ENCODE measurements at places on chromosomes 2 and 18.

GRCh38 chr2:231288590-231288989 lies 90.2 kb downstream of the ARMC9 start:
- DNase-seq = no peak

- no peak for DNase-seq
Observed at GRCh38 chr18:75064513-75064905, 144.4 kb downstream of the PTGR3 start.

GRCh38 chr2:167186465-167186864 lies 298.2 kb downstream of the XIRP2 start:
- DNase-seq = no peak

- no peak for DNase-seq
Observed at GRCh38 chr2:124079045-124079444, 54.0 kb downstream of the CNTNAP5 start.

DNA sequence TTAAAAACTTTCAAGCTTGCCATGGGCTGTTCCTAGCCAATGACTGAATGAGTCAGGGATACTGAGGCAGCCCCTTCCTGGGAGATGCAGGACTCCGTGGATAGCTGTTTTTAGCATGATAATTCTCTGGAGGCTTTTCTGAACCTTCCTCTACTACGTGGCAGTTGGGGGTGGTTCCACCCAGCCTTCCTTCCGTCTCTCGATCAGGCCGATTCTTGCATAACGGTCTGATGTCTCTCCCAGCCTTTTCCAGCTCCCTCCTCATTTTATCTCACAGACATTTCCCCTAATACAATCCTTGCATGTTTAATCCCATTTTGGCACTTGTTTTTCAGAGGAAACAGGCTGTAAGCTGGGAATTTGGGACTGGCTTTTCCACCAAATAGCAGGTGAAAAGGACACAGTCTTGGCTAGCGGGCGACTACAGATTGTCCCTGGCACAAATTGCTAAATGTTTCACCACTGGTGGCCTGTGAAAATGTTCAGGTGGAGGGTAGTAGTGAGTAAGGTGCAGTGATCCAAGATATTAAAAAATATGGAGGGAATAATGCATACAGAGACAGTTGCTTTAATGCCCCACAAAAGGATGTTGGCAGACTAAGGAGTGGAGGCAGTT lies 21.0 kb upstream of the CTLA4 start:
- DNase-seq = no peak

GRCh38 chr2:37767959-37768925 lies 96.8 kb upstream of the CDC42EP3 start:
- DNase-seq = no peak

GRCh38 chr2:217790681-217791392 lies 212.0 kb downstream of the TNS1 start:
- no peak for DNase-seq

DNA sequence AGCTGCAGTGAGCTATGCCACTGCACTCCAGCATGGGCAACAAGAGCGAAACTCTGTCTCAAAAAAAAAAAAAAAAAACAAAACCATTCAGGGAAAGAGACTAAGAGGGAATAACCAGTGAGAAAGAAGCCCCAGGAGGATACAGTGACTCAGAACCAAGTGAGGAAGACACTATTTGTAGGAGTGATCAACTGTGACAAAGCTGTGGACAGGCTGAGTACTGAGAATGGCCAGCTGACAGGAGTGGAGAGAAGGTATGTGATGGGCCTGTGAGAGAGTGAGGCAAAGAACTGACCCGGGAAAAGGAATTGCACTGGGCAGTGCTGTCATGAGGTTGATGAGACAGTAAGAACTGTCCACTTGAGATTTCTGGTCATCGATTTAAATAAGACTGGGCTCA lies 6.7 kb upstream of the LCT start:
- DNase-seq = no peak

DNA sequence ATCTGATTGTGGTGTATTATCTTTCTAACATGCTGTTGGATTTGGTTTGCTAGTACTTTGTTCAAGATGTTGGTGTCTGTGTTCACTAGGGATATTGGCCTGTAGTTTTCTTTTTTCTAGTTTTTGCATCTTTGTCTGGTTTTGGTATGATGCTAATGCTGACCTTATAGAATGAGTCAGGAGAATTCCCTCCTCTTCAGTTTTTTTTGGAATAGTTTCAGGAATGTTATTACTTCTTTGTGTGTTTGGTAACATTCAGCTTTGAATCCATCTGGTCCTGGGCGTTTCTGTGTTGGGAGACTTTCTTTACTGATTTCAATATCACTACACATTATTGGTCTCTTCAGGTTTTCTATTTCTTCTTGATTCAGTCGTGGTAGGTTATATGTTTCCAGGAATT lies 124.2 kb upstream of the EPB41L5 start:
- no peak for DNase-seq

DNA sequence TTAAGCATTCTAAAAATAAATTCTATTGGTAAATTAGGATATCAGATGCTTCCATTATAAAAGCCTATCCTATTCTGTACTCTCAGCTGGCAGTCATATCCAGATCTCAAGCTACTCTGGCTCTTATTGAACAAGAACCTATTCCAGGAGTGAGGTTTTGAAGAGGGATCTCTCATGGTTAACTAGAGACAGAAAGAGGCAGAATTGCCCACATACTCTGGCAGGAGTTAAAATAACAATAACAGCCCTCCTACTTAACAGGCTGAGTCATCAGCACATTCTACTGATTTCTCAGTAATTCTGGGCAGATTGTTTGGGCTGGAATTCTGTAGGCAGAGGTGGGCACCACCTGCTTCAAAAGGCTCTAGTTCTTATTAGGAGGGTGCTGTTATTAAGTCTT lies 142.0 kb upstream of the UNC80 start:
- no peak for DNase-seq

GRCh38 chr2:127195140-127196074 lies 24.7 kb downstream of the CYP27C1 start:
- no peak for DNase-seq

- no peak for DNase-seq
Observed at GRCh38 chr2:145068509-145068908, 548.6 kb upstream of the ZEB2 start.

DNA sequence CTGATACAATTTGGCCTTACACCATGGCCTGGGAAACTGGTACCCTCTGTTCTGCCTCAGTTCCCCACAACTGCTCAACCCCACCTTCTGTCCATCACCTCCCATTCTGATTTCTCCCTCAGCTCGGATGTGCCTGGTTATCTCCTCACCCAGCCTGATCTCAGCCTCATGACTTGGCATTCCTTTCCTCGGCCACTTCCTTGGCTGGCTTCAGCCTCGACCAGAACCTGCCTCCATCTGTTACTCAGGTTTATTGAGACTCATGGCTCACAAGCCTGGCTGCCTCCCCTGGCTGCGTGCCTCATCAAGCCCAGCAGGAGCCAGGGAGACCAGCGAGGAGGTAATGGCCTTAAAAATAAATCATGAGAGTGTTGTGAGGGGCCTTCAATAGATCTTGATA lies 356.2 kb upstream of the SPRED2 start:
- no peak for DNase-seq

GRCh38 chr2:60247471-60247870 lies 306.0 kb downstream of the BCL11A start:
- peak; percentile 20 for DNase-seq

- no peak for DNase-seq
Observed at GRCh38 chr2:178199334-178199733, 5.0 kb downstream of the OSBPL6 start.

- DNase-seq = no peak
Observed at GRCh38 chr2:101729521-101730190, 32.1 kb downstream of the MAP4K4 start.

GRCh38 chr2:174399171-174399570 lies 3.6 kb downstream of the SCRN3 start:
- DNase-seq = no peak

DNA sequence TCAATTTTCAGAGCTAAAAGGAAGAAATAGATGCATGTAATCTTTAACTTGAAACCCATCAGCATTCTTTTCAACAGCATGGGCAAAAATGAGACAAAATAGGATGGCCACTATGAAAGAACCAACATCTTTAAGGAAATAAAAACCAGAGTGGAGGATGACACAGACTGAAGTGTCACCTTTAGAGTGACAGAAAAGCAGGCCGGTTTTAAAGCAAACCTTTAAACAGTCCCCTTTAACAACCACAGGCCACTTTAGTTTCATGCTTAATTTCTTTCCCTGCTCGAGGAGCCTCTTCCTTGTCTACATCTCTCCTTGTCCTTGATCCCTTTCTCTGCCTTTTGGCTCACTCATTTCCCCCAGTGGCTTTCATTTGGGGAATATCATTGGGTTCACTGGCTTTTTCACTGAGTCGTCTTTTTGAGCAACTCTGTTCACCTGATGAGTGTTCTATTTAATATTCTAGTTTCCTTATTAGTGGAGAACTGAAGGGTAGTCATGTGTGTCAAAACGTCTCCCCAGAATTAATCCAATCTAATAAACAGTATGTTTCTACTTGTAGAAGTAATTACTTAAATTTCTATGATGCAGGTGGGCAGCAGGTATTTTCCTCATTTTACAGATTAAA lies 72.5 kb downstream of the DOCK10 start:
- no peak for DNase-seq

DNA sequence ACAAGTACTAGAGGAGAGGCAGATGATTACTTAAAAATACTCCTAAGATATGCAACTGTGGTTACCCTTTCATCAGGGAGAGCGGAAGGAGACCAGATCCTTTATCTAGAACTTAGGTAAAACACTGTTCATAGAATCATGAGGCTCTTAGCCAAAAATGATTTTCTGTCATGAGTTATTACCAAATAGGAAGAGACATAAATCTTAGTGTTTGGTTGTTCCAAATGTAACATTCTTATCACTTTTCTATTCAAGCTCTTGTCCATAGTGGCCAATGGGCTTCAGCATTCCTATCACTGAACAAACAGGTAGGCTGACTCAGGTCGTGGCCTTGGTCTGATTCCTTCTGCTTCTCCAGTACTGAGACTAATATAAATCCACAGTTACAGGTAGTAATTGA lies 38.5 kb downstream of the RPRD1A start:
- DNase-seq = no peak

DNA sequence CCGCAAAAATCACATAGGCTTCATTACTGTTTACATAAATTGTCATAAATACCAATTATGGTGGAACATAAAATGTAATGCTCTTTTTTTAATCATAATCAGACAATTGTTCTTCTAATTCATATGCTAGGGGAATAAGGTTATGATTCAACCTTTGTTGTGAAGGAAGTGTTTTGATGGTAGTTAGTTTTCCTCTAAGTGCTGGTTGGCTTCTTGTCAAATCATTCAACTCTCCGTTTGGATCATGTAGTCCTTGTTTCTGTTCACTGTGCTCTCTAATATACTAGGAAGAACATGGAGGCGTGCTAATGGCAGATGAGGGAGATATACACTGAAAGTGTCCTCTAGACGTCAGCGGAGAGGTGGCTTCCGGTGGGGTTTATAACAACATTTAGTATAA lies 1938.0 kb upstream of the PIK3C3 start:
- no peak for DNase-seq
